ENCODE measurements at places on chromosomes 5 and 9.

GRCh38 chr9:113587471-113588031 lies 124.0 kb downstream of the RGS3 start:
- DNase-seq, result no peak

- DNase-seq, result no peak
Measured at GRCh38 chr5:39226558-39226957, 7.2 kb upstream of the FYB1 start.

GRCh38 chr9:75487856-75488718 lies 399.8 kb downstream of the OSTF1 start:
- no peak for DNase-seq

GRCh38 chr5:150993422-150993821 lies 27.0 kb upstream of the GPX3 start:
- no peak for DNase-seq

DNA sequence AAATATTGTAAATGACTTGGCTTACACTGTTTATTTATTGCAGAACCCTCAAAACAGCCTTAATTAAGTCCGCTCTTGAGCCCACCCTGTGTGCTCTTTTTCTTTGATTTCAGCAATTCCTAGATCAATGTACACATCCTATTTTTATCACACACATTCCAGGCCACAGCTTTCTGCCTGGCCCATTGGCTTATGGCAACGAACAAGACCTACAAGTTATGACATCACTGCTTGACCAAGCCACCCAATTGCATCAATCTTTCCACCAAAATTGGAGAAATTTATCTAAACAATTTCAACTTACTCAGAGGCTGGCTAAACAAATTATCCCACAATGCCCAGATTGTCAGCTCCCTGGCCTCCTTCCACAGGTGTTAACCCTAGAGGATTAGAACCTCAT lies 158.4 kb downstream of the CPLANE1 start:
- no peak for DNase-seq

- DNase-seq, result peak; percentile 36
Measured at GRCh38 chr5:86997516-86997915, 270.2 kb upstream of the RASA1 start.

GRCh38 chr5:111143910-111144309 lies 51.8 kb downstream of the WDR36 start:
- DNase-seq, result no peak

DNA sequence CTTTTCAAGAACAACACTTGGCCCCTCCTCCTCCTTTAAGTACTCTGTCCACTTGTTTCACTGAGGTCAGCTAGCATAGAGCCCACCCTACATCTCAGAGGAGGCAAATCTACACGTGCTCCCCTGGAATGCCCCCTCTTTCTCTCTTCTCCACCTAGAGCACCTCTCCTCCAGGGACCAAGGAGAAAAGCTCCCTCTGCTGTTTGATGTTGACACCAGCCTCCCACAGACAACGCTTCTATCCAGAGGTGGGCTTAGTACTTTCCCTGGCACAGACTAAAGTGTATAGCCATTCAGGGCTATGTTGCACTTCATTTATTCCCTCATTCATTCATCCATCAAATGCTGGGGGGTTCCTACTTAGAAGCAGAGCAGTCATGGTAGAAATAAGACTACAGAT lies 68.2 kb upstream of the TAF1L start:
- no peak for DNase-seq

GRCh38 chr5:141997358-141997960 lies 15.4 kb downstream of the GNPDA1 start:
- no peak for DNase-seq

DNA sequence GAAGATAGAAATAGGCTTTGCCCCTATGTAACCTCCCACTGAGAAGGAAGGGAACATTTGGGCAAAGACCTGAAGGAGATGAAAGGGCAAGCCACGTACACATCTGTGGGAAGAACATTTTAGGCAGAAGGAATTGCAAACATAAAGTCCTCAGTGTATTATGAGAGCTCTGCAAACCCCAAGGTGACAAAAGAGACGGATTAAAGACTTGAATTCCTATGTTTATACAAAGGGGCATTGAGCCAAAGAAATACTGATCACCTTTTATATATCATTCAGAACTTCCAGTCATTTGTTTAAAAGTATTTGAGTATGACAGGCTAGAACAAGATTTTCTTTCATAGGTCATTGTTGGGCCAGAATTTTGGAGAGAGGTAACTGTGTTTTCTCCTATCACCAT lies 90.2 kb upstream of the ATG10 start:
- DNase-seq, result no peak

- no peak for DNase-seq
Measured at GRCh38 chr9:70069704-70070103, 26.1 kb downstream of the MAMDC2 start.

GRCh38 chr5:152673601-152674000 lies 268.5 kb upstream of the NMUR2 start:
- no peak for DNase-seq

DNA sequence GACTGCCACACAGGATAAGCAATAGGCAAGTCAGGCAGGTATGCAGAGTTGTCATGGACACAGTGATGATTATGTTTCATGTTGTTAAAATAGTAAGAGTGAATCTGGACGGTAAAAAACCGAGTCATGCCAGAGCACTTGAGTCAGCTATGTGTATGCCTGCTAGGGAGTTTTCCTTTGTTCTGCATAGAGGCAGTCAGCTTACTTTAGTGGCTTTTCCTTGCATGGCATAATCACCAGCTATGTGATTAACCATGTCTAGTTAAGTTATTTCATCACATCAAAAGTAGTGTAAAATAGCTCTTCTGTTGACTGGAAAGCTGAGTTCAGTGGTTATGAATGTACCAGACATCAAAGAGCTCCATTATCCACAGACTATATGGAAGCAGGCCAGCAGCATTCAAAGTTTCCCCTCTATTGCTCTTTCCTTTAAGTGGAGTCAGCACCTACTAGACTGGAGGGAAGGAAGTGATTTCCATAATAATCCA lies 989.8 kb downstream of the TLE1 start:
- no peak for DNase-seq

- DNase-seq, result peak; percentile 44
Measured at GRCh38 chr5:112634166-112634565, 103.5 kb upstream of the APC start.

DNA sequence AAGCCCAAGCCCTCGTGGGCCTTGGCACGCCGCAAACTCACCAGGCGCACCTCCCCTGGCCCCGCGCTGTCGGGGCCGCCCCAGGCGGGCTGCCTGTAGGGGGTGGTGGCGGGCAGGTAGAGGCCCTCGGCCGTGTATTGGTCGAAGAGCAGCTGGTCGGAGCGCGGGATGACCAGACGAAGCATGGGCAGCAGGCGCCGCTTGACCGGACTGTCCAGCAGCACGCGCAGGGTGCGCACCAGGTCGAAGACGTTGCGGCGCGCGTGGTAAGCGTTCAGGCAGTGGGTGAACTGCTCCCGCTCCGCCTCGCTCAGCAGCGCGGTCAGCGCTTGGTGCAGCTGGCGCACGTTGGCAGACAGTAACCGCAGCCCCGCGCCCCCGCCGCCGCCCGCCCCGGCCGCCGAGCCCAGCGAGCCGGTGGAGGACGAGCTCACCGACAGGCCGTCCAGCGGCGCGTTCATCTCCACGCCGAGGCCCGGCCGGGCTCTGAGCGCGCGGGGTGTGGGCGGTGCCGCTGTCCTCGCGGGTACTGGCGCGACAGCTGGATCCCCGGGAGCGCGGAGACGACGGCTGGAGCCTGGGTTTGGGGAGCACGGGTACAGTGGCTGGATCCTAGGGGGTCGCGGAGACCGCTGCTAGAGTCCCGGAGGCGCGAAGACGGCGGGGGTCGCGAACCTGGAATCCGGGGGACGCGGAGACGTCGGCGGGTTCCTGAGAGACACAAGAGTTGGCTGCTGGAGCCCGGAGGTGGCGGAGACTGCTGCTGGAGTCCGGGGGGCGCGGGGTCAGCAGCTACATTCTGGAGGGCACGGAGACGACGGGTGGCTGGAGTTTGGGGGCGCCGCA lies 709 bp downstream of the WHRN start:
- DNase-seq, result peak; percentile 39

DNA sequence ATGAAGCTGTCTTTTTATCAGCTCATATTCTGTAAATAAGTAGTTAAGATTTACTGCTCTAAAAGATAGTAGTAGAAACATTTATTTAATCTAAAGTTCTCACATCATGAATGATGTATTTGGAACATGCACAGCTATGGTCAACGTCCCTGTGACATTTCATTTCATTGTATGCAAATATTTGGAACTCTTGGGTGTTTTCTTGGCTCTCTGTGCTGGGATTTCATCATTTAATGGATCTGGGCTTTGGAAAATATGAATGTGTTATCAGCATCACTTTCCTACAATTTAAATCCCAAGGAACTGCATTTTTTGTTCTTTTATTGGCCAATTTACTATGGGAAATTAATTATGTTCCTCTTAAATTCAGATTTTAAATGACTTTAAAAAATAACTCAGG lies 462.9 kb downstream of the SEMA5A start:
- no peak for DNase-seq

GRCh38 chr5:179805529-179806249 lies 977 bp downstream of the MGAT4B start:
- DNase-seq, result peak; percentile 44

GRCh38 chr9:72649127-72649442 lies 127.7 kb downstream of the TMC1 start:
- no peak for DNase-seq

GRCh38 chr9:38671372-38671731 lies 48.6 kb downstream of the FAM240B start:
- DNase-seq, result no peak

DNA sequence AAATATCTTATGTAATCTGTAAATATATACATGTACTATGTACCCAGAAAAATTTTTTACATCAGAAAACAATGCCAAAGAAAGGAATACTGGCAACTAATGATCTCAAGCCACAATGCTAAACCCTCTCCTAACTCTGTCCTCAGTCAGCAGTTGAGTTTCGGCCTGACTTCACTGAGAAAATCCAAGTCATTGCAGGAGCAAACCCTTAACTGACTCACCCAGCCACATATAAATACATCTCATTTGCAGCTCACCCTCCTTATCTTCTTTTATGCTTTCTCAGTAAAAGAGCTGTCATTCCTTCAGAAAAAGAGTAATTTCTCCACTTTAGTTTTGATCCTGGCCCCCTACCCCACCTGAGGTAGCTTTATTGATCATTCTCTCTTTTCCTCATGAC lies 46.1 kb upstream of the TMED7 start:
- DNase-seq, result no peak

Measured in inflammatory macrophage treated with lipopolysaccharide for 4 hours (primary cell).